Left renal pelvis (tissue), 4 donors: ENCODE measurements at places on chromosomes 3 and 15.

GRCh38 chr3:165895919-165896318, 58.7 kb upstream of the BCHE start:
- DNase-seq: no peak

DNA sequence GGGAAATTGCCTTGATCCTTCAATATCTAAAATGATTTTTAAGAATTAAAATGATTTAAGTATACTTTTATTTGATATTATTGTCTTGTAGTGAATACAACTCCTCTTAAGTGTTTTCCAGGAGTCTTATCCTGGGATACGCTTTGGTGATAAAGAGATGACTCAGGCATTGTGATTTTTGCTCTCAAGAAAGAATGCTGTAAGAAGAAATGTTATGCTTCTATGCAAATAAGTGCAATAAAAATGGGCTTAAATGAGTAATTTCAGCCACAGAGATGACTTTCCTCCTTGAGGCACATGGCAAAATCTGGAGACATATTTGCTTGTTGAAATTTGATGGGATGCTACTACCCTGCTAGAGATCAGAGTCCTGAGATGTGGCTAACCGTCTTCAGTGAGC, 358.6 kb upstream of the BCHE start:
- DNase-seq: no peak

DNA sequence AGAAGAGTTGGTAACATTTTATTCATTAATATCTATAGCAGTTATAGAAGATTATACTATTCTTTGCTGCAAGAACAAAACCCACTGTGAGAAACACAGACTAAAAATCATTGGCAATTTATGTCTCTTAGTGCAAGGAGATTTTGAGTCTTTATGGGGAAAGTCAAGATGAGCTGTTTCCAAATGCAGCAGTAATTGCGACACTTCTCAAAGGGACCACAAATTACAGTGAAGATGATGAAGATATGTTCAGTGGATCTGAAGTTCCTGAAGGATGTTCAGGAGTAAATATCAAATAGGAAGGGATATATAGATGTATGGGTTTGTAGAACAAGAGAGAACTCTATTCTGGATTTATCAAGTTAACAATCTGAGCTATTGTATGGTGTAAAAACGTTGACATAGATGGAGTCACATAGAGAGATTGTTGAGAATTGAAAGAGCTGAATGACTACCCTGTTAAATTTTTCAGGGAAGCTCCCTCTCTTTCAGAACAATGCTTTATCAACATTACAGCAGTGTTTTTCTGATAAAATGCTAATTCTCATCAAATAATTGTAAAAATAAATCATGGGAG, 71.8 kb downstream of the DTWD1 start:
- no peak for DNase-seq

DNA sequence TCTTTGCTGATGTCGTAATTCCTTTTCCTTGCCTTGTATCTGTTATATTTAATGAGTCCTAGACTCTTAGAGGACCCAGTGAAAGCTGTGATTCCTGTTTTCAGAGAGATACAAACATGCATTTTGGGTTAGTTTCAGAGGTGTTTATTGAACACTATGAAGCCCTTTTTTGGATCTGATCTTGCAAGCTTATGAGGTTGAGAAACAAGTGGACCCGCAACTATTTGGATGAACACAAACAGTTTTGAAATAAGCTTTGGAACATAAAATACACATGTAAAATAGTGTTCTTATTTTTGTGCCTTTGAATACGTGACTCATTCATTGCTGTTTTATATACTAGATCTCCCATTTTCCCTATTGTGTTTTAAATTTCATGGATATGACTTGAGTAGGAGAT, 33.5 kb downstream of the SNRK start:
- no peak for DNase-seq

DNA sequence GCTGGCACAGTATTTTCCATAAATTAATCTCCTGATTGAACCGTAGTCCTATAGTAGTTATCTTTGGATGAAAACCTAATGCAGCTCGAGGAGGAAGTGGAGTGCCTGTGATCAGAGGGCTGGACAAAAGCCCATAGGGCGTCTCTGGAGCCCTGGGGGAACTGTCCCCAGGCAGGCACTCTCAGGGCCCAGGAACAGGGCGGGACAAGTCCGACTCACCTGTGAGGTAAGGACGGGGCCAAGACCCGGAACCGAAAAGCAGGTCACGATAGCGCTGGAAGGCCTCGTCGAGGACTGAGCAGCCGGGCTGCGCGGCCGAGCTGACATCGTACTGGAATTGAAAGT, 341 bp downstream of the HEXA start:
- DNase-seq: no peak

- DNase-seq: no peak
Measured at GRCh38 chr3:148833223-148833622, 5.6 kb downstream of the CPB1 start.
